ENCODE measurements at places on chromosomes 16 and 17. TPM values are rescaled to one million over a fixed set of nuclear protein-coding genes. Genes with fewer than 3 reads are reported as not detected.

GRCh38 chr17:12995106-12995895 is 22.5 kb downstream of the ELAC2 start:
- no peak for DNase-seq

The UMOD gene
- total RNA-seq = not detected

The DNAAF8 gene
- total RNA-seq = 0.62 TPM

The KLHL10 gene
- total RNA-seq = not detected

The CNTNAP4 gene
- total RNA-seq = 31.7 TPM

DNA sequence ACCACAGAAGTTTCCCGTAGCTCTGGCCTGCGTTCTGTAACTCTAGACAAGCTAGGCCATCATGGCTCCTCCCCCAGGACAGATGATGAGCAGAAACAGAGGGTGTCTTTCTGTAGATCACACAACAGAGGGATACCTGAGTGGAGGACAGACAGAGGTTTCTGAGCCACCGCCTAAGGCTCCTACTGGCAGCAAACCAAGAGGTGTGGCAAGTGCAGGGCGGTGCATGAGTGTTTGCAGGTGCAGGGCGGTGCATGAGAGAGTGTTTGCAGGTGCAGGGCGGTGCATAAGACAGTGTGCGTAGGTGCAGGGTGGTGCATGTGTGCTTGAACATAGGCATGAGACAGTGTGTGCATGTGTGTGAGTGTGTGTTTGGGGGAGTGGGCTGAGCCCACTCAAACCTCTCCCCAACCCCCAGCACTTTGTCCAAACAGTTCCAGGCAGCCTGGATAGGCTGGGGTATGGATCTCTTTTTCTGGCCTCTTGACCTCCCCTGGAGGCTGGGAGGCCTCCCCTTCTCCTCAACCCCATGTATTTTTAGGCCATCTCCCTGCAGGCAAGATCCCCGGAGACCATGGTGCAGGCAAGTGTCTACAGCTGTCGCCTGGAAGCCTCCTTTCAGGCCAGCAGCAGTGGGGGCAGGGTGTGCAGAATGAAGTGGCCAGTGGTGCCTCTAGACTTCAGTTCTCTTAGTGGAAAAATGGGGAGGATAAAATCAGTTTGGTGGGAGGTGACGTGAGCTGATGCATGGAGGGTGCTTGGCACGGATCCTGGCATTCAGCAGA is 53.4 kb upstream of the CBX4 start:
- DNase-seq = no peak

DNA sequence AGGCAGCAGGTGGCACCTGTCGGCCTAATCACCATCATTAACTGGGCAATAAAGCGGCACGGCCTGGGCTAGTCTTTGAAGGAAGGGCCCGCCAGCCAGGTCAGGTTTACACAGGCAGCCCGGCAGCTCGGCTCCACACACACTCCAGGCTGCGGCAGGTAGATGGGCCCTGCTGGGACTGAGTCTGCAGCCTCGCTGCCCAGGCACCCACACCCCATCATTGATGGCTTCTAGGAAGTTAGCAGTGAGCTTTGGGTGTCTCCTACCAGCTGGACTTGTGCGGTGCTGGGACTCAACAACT is 6.8 kb upstream of the FOXN1 start:
- DNase-seq = no peak

DNA sequence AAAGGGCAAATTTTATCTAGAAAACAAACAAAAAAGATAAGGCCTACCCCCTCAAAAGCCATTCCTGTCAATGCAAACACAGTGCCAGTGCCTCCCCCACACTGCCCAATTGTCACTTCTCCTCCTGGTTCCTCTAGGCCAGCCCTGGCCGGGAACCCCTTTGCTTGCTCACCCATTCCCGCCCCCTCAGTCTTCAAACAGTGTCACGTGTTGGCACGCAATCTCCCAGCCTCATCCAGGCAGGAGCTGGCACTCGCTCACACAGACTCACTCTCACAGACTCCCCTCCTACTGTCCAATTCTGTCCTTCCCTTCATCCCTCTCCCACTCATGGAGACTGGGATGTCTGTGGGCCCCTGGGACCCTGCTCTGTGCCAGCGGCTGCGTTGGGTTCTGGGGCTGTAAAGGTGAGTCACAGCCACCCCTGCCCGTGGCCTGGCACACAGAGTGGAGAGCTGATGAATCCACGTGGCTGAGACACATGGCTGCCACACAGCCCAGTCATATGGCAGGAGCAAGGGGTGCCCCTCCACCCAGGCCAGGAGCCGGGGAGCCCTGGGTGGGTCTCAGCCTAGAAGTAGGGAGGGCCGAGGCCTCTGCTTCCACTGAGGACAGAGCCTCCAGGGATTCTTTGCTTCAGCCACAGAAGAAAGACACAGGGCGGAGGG is 54.8 kb downstream of the VAC14 start:
- peak; percentile 65 for DNase-seq

The ABI3 gene
- total RNA-seq = 0.62 TPM

DNA sequence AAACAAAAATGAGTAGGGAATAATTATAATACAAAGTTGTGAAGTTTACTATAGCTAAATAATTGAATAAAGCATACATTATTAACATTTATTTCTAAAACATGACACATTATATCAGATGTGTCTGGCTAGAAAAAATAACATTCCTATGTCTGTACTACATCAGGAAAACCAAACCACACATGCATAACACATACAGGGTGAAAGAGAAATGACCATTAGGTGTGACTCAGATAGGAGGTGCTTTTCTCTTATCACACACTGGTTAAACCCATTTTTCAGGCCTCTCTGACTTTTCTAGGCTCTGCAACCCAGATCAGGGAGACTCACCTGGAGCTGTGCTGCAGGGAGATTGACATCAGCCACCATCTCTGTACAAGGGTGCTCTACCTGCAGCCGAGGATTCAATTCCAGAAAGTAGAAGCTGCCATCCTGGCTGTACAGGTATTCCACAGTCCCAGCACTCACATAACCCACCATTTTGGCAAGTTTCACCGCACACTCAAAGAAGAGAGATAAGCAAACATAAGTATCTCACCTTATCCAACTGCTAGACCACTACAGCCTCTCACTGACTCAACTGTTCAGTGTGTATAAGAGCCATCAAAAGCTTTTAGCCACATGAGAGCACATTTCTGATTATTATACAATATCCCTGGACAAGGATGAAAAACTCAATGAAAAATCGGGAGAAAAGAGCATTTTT is 116.6 kb upstream of the C17orf78 start:
- no peak for DNase-seq

DNA sequence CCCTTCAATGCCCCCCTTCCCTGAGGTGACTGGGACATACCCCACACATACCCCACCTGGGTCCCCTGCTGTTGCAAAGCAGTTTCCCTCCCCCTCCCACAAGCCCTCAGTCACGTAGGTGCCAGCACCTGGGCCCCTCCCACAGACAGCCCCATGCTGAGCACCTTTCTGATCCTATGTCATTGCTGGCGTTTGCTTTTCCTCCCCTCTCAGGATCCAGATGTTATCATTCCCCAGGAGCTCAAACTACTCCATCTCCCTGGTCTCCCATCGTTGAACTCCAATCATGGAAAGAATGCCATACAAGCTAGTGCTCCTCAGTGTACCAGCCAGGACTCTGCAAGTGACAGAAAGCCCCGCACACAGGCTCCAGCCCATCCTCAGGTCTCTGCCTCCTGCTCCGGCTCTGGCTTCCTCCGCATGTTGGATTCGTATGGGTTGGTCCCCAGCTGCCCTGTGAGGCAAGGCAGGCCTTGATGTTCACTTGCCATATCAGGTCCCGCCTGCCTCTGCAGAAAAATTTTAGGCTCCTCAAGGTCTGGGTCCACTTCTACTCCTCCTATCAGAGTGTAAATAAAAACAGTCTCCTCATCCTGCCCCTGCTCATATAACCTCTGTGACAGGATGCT is 31.4 kb upstream of the MED9 start:
- DNase-seq = no peak

DNA sequence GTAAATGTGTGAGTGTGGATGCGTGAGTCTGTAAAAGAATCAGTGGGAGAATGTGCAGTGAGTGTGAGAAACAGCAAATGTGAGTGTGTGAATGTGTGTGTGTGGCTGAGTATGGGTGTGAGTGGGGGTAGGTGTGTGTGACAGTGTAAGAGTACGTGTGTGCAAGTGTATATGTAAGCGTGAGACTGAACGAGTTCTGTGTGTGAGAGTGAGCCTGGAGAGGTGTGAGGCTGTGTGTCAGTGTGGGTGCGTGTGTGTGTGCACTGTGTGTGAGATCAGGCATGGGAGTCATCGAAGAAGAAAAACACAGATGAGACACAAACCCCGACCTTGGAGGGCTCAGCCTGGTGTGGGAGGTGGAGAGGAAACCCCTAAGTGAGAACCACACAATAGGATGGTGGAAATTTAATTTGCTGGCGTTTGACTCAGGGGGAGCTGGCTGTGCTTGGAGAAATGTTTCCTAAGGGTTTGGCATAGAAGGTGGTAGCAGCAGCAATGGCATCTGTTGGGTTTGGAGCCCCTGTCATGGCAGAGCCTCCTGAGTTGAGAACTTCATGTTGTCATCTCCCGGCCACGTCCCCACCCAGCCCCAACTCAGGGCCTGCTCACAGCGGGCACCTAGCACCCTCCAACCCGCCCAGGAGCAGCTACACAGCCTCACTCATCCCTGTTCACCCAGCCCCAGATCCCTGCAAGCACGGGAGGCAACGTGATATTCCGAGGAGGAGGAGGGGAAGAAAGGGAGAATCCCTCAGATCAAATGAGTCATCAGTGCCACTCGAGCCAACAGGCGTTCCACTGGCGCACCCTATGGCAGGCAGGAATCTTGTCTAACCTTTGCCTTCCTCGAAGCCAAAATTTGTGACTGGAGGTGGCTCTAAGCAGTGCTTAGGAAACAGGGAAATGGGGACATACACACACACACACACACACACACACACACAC is 14.3 kb upstream of the NUBP1 start:
- peak; percentile 55 for DNase-seq

DNA sequence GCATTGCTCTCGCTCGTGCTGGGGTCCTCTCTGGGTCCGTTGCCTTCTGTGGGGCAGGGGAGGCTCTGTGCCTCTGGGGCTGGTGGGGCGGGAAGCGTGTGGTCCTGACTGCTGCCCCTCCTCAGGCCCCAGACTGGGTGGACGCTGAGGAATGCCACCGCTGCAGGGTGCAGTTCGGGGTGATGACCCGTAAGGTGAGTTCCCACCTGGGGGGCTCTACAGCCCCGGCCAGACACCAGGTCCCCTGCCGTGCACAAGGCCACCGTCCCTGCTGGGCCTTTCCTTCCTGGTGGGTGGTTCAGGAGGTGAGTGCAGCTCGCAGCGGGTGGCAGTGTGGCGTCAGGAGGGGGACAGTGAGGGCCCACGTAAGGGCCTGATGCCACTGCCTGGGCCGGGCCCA is 6.7 kb downstream of the HGS start:
- no peak for DNase-seq

The SCNN1B gene
- not detected for total RNA-seq

Data from occipital lobe (tissue), 3 donors.